NCI-H1930 (cell line): ENCODE measurements at places on chromosomes 2 and 18.

DNA sequence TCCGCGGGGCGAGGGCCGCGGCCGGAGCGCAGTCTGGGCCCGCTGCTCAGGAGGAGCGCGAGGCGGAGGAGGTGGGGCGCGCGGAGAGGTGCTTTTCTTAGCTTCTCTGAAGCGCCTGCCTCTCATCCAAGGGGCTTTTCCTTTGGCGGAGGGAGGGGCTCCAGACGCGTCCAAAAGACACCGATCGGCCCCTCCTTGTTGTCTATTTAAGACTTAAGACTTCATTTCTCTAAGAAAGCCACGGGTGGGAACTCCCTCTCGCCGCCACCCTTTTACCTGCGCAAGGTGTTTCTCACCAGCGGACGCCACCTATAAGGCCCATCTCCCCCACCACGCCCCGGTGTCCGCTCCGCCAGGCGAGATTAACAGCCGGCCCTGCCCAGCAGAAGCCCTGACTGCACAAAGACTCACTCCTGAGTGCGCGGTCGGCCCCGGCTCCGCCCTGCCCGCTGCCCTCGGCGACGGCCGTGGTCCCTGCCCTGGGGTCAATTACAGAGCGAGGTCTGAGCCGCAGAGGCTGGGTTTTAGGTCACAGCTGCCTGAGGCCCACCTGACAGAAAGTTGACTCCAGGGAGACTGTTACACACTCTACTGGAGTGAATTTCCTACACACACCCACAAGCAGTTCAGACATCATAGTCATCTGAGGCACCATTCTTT, at the start of gene DSC2:
Gene DSC2, minus strand, starts transcription at position 397 of the 660 bp plus-strand sequence. CDS start 450 bp downstream, outside the sequence.
- peak; percentile 32 for DNase-seq

DNA sequence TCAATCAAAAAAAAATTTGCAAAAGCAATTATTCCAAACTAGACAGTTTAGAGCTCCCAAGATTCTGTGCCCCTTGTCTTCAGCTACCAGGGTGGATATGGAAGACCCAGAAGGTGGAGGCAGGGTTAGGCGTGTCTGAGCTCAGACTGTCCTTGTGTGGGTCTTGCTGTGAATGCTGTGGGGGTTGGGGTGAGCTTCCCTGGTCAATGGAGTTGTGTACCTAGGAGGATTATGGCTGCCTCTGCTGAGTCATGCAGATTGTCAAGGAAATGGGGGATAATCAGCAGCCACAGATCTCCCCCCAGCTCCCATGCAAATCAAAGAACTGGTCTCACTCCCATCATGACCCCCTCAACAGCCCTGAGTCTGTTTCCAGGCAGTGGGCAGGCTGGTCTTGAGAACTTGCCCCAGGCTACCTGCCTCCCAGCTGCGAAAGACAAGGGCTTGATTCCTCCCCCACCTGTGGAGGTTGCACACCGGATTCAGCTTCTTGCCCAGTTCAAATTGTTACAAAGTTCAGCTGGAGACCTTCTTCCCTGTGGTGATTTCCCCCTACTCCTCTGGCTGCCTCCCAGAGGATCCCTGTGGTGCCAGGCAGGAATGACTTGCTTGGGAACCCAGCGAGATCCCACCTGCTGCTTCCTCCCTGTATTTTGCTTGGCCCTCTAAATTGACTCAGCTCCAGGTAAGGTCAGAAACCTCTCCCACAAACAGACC, 77.0 kb downstream of the RAD51AP2 start:
- DNase-seq, result no peak

DNA sequence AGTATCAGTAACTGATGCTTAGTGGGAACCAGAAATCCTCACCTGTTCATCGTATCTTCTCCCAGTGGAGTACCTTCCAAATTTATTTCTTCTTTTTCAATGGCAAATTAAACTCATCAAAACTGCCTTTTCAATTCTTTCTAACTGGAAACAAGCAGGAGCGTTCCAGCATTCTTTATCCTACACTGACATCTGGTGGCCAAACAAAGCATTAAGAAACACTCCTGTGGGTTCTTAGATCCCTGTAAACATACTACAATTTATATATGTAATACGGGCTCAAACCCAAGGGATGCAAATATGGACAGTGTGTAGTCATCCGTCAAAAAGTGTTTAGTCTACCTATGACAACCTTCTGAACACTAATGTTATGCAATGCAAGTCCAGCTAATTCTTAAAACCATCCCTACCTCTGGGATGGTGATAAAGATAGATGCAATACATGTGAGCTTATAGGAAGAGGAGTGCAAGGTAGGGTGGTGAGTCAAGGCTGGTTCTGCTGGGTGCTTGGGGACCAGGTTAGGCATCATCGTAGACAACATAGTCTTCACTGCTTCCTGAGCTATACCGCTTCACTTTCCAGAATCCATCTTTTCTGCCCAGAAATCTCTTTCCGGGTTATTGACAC, 375.0 kb downstream of the CTNNA2 start:
- peak; percentile 50 for DNase-seq

DNA sequence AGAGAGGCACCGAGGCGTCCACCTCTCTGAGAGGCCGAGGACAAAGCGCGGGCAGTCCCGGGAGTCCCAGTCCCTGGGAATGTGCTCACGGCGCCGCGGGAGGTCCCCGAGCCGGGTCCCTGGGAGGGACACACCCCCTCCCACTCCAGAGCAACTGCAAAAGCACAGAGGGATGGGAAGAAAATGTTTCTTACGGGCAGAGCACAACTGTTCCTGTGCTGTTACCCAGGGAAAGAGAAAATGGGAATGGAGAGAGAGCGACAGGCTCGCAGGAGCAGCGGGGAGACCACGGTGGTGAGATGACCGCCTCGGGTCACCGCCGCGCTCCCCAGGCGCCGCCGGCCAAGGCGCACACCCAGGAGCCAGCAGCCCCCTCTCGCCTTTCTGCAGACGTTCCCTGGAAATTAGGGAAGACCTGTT, 1.2 kb upstream of the BCL11A start:
- DNase-seq, result no peak

- DNase-seq, result no peak
Observed at GRCh38 chr2:235946590-235946989, 221.6 kb downstream of the GBX2 start.

- DNase-seq, result no peak
Observed at GRCh38 chr2:203599509-203599908, 64.4 kb upstream of the RAPH1 start.

DNA sequence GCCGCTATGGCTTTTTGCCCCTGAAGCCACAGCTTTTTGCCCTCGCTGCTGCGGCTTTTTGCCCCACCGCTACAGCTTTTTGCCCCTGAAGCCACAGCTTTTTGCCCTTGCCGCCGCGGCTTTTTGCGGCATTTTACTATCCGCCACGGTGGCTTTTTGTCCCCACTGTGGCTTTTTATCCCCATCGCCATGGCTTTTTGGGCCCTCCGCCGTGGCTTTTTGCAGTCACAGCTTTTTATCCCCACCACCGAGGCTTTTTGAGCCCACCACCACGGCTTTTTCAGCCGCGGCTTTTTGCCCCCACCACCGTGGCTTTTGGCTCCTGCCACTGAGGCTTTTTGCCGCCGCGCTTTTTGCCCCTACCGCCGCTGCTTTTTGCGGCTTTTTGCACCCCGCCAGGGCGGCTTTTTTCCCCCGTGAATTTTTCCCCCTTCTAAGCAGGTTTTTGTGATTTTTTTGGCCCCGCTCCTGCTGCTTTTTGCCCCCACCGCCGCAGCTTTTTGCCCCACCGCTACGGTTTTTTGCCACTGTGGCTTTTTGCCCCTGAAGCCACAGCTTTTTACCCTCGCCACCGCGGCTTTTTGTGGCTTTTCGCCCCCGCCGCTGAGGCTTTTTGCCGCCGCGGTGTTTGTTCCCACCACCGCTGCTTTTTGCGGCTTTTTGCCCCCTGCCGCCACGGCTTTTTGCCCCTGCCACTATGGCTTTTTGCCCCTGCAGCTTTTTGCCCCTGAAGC, 2797.2 kb upstream of the TEKT4 start:
- no peak for DNase-seq

DNA sequence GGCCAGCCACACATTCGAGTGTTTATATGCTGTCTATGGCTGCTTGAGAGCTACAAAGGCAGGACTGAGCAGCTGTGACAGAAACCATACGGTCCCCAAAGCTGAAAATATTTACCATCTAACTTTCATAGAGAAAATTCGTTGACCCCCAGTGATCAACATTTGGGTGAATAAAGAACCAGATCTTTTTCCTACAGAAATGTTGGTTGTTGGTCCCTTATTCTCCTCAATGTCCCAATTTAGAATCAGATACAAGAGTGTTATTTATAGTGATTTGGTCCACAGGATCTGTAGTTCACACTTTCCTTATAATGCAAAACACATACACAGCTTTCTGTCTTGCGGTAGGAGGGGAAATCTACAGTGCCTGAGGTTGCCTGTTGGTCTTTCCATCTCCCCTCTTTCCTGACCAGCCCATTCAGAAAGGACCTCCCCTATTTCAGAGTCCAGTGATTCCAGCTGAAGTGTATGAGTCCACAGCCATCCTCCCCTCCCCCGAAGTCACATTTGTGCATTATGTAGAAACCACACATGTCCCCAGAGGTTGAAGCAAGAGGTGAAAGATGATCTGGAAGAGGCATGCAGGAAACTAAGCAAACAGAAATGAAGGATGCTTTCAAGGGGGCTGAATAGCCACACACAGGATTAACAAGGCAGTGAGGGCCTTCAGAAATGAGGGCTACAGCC, 61.9 kb downstream of the SPRED2 start:
- DNase-seq, result no peak

- DNase-seq, result no peak
Observed at GRCh38 chr2:150584081-150584480, 96.6 kb upstream of the RND3 start.

DNA sequence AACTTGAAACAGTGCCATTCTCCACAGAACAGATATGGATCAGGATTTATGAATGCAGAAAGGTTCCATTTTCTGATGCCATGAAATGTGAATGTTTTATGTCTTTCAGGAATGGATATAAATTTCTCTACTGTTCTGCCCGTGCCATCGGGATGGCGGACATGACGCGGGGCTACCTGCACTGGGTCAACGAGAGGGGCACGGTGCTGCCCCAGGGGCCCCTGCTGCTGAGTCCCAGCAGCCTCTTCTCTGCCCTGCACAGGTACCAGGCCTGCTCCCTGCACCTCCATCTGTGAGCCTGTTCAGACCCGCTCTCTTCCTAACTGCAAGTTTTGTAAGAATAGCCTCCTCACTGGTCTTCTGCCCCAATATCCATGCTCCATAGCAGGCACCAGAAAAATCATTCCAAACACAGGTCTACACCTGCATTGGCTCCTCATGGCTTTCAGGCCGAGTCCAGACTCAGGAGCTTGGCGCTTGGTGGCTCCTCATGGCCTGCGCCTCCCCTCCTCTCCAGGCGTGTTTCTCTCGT, 68.6 kb downstream of the LPIN1 start:
- no peak for DNase-seq

GRCh38 chr2:72859831-72860262, 27.4 kb upstream of the SPR start:
- peak; percentile 52 for DNase-seq

- no peak for DNase-seq
Observed at GRCh38 chr2:191759680-191760079, 81.7 kb downstream of the NABP1 start.

- DNase-seq, result no peak
Observed at GRCh38 chr2:156526950-156527636, 90.9 kb downstream of the GPD2 start.

DNA sequence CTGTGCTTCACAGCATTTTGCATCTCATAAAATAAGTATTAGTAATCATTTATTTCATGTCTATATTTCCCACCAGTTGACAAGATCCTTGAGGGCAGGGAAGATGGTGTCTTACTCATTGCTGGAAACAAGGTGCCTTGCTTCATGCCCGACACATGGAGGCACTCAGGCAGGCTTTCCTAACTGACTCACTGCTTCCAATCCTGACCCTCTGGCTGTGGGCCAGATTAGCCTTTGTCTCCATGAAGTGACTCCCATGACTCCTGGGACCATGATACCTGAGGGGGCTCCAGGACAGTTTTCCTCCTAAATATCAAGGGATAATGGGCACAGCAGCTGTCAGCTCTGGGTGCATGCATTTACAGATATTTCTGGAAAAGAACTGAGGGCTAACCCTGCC, 275.1 kb downstream of the AGPS start:
- DNase-seq, result peak; percentile 11

DNA sequence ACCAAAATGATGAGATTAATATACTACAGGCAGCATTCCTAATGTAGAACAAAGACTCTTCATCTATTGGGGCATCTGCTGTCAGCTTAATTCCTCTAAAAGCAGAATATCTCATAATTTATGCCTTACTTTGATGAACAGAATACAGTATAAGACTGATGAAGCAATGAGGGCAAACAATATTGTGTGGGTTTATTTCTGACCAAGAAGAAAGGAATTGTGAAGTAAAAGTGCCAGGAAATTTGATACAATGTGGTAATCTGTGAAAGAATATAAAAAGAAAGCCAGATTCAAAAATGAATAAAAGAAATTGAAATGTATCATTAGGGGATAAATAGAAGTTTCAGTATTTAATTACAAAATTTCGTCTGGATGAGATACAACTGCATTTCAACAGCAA, 78.8 kb upstream of the TTC21B start:
- DNase-seq, result no peak

GRCh38 chr18:70622622-70623419, 334.0 kb downstream of the SOCS6 start:
- DNase-seq, result no peak

DNA sequence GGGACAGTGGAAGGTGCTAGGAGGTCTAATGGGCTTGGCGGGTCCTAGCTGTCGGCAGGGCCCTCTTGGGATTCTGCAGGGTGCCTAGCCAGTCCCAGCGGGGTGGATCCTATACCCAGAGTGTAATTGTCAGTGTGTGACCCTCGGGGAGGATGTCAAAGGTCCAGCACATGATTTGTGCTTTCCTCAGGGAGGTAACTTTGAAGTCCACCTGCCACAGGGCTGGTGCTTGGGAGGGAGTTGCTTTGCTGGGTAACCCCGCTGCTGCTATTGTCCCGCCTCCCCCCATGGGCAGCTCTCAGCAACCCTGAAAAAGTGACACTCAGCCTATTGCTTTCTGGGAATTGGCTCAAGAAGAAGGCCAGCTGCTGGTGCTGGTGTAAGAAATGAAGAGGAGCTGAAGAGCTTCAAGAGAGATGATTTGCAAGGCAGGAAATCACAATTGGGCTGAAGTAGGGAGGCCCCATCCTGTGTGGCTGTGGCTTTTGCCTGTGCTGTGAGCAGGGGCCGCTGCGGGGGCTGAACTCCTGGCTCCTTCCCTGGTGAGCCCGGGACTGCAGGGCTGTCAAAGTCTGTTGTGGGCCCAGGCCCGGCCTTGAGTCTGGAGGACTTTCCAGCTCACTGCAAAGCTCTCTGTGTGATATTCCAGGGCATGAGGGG, 36.4 kb downstream of the EMILIN2 start:
- no peak for DNase-seq

- DNase-seq, result no peak
Observed at GRCh38 chr18:77708826-77709506, 459.3 kb downstream of the GALR1 start.
